ENCODE measurements at places on chromosomes 7 and 10.

DNA sequence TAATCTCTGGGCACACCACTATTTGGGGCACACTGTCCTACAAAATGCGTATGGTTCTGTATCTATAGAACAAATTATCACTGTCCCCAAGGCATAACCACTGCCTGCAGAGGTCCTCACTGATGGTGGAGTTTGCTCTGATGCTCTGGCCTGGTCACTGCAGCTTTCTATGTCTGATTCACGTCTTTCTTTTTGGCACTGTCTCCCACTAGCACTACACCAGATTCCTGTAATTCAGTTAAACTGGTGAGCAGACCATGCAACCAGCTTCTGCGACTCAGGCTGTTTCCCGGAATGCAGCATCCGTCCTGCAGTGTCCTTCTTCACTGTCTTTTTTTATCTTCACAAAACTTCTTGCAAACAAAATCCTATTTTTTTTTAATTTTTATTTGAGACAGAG, 112.8 kb downstream of the KLF6 start:
- DNase-seq: no peak

DNA sequence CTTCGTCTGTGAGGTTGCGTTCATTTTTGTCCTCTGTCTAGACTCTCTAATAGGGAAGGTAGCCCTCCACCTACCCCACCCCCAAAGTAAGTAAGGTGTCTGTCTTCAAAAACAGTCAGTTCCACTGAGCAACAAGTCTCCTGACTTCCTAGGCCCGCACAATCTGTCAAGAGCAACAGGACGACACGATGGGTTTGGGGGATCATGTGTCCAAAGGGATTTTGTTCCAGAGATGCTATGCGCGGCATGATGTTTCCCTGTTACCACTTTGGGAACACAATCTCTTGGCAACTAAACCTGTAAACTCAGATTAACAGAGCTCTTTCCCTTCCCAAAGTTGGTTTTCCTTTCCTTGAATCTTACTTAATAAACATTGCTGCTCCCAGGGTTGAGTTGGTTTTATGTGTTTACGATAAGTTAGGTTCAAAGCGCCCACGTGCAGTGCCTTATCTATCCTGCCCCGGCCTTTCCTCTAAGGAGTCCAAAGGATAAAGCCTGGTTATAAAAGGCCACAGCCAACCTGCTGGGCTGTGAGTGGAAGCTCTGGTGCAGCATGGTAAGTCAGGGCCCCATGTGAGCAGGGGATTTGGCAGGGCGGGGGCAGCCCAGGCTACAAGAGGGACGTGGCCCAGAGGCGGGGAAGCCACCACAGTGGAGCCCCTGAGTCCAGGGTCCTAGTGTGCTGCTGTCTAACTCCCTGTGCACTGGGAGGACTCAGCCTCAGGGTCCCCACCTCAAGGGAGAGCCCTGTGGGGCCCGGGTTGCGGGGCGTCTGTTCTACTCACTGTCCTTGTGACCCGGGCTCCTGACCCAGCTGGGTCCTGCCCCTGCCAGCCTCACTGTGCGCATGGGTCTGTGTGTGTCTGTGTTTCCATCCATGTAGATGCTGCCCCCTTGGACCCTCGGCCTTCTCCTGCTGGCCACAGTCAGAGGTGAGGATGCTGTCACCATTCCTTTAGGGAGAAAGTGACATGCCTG, at the start of gene PNLIPRP2:
Gene PNLIPRP2 (plus strand): TSS at position 531 of the 978 bp plus-strand sequence.
- no peak for DNase-seq

- DNase-seq: peak; percentile 41
Measured at GRCh38 chr7:100588438-100588837, 2.3 kb downstream of the FBXO24 start.

GRCh38 chr7:127689194-127689772, 37.3 kb downstream of the SND1 start:
- DNase-seq: no peak

- DNase-seq: no peak
Measured at GRCh38 chr7:54544527-54545240, 2.5 kb downstream of the VSTM2A start.

DNA sequence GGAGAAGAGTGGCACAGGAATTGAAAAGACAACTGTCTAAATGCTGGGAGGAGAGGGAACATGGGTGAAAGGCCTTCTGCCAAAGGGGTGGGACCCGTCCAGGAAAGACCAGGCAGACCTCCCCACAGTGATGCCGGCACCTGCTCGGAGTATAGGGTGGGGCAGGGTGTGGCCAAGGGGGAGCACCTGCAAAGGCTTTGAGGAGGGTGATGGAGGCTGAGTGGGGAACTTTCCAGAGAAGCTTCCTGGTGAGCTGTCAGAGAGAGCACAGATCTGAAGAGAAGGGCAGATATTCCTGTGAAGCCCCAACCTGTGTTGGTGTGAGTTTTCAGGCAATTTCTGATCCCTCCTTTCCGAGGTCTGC, 263.4 kb upstream of the GRB10 start:
- no peak for DNase-seq

- no peak for DNase-seq
Measured at GRCh38 chr10:18294633-18295032, 154.4 kb downstream of the CACNB2 start.

DNA sequence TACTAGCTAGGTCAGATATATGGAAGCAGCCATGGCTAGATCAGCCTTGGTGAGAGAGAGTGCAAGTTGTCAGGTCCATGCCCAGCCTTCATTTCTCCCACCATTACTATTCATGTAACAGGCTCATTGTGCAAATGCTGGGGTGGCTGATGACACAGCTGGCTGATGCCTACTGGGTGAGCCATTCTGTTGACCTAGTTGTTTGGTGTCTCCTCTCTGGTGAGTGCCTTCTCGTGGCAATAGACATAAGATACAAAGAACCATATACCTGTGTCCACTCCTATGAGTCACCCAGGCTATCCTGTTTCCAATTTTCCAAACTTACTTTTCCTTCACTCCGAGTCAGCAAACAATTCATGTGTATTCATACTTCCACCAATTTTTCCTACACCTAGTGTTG, 46.0 kb downstream of the ZNF25 start:
- no peak for DNase-seq

GRCh38 chr7:101588131-101588935, 40.8 kb downstream of the MYL10 start:
- DNase-seq: no peak

DNA sequence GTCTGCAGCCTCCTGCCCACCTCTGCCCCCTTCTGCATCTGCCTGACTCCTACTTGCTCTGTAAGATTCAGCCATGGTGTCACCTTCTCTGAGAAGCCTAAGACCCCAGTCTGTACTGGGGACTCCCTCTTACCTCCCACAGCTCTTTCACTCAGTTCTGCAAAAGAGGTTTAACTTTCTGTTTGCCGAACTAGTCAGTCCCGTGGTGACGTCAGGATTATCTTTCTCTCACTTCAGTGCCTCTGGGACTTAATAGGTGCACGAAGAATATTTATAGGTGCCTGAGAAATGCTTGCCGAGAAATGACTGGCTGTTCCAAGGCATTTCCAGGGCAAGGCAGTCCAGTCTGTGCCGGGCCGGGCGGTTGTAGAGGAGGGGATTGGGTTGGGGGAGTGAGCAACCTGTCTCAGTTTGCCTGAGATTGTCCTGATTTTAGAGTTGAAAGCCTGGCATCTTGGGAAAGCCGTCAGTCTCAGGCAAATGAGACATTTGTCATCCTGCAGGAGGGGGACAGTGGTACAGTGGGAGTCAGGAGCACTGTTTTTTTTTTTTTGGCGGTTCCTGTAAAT, 227.5 kb upstream of the NPVF start:
- no peak for DNase-seq

DNA sequence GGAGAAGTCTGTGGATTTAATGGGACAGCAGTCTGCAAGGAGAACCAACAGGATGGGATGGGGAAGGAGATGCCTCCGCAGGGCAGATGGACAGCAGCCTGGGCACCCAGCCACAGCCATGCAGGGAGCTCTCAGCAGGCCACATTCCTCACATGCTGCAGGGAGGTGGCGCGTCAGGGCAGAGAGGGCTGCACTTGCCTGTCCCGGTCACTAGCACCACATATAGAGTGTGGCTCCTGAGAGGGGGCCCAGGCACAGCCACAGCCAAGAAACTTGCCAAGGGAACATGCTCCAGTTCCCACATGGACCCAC, 86.8 kb upstream of the ZMIZ1 start:
- DNase-seq: peak; percentile 44

- peak; percentile 94 for DNase-seq
Measured at GRCh38 chr10:93496322-93497041, at the start of gene CEP55. TSS of gene CEP55 (plus strand) at chr10:93496612. CDS start at chr10:93500052, 3,440 bp downstream.

- no peak for DNase-seq
Measured at GRCh38 chr10:14438057-14438456, 107.3 kb upstream of the FRMD4A start.

DNA sequence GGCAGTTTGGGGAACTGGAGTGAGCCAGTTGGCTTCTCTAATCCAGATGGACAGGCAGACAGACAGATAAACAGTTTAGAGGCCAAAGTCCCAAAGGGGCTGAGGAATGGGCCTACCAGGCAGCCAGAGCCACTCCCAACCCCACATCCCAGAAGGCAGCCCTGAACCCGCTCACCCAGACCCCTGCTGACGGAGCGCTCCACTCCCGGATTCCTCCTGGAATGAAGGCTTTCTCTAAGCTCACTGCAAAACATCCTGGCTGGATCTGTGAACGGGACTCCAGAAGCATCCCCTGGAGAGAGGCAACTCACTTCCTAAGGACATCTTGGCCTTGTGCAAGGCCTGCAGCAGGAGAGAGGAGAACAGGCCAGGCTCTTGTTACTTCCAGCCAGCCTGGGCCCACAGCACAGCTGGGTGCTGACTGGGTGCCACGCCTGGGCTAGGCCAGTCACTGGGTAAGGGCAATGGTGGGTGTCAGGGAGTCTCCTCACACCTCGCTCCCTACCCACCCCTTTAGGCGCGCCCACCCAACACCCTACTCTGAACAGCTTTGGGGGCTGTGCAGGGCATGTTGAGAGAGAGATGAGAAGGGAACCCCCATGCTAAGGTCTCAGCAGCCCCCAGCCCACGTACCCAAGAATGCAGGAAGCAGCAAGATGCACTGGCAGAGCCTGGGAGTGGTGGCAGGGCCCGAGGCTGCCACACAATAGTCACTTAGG, 168.6 kb upstream of the ZMIZ1 start:
- peak; percentile 46 for DNase-seq

- DNase-seq: peak; percentile 95
Measured at GRCh38 chr10:60299961-60300883, 89.5 kb downstream of the ANK3 start.

- DNase-seq: no peak
Measured at GRCh38 chr7:57179776-57180415, 47.7 kb upstream of the ZNF479 start.

- no peak for DNase-seq
Measured at GRCh38 chr10:95876756-95877155, 31.0 kb upstream of the CC2D2B start.

DNA sequence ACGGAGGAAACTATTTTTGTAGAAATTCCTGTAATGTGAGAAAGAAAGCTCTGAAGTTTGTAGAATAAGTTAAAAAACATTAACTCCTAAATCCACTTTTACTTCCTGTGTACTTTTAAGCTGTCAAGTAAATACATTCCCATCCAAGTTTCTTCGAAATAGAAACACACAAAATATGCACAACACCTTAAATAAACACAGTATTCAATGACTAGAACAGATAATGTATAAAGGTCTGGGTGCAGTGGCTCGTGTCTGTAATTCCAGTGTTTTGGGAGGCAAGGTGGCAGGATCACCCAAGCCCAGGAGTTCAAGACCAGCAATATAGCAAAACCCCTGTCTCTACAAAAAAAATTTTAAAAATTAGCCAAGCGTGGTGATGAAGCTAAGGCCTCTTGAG, 121.9 kb upstream of the ODAD2 start:
- no peak for DNase-seq

DNA sequence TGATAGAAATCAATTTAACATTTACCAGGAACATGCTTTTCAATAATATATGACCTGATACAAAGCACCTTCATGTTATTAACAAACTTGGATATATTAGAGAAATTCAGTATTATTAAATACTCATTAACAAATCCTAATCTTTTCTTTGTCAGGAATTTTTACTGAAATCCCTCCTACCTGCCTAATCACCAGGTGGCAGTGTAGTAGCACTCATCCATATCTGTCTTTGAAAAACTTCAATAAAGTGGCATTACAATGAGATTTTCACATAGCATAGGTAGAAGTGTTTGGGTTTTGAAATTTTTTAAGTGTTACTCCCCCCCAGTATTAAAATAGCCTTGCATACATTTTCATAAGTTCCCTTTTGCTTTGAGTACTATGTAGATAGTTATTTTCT, 1246.6 kb upstream of the LRRN3 start:
- DNase-seq: peak; percentile 9

DNA sequence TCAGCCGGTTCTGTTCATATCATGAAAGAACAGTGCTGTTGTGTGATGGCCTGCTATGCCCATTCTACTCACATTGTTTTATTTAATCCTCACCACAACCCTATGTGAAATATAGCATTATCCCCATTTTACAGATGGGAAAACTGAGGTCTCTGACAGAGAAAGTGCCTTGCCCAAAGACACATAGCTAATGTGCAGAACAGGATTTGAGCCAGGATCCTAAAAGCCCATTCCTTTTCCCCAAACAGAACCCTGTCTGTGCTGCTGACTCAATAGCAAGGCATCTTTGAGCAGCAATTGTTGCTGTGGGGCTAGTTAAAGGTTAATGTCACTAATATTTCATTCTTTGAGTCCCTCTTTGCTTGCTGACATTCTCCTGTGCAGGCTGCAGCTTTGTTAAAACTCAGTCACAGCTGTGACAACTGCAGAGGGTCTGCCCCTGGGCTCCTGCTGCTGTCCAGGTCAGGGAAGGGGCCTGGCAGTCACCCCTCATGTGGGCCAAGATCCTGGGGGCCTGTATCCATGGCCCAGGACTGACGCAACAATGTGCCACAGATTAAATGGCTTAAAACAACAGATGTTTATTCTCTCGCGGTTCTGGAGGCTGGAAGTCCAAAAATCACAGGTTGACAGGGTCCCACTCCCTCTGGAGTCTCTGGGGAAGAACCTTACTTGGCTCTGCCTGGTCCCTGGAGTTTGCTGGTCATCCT, 40.4 kb downstream of the AFAP1L2 start:
- no peak for DNase-seq

- peak; percentile 36 for DNase-seq
Measured at GRCh38 chr10:88707429-88708155, 1.5 kb downstream of the LIPK start.

DNA sequence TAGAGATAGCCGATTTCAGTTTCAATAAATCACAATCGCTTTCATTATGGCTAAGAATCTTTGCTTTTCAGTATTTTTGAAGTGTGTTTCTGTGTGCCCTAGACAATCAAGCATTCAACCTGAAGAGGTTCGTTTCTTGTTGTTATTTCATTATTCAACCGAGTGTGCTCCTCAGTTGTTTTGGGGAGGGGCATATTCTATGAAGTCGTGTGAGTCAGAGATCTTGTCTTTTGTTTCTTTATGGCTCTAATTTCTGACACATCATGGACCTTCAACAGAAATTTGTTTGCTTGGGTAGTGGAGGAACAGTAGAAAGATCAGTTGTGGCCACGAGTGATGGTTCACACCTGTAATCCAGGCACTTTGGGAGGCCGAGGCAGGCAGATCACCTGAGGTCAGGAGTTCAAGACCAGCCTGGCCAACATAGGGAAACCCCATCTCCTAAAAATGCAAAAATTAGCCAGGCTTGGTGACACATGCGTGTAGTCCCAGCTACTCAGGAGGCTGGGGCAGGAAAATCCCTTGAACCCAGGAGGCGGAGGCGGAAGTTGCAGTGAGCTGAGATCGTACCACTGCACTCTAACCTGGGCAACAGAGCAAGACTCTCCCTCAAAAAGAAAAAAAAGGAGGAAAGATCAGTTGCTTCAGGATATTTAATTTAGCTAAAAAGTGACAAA, 38.3 kb downstream of the C1QL3 start:
- no peak for DNase-seq

Measured in cardiac fibroblast (primary cell).